ENCODE measurements at places on chromosomes 2 and 18.
A peak's percentile ranks its signal among the peaks of the same experiment; 100 is the strongest.

- no peak for DNase-seq
Measured at GRCh38 chr2:106843001-106843909, 42.7 kb downstream of the ST6GAL2 start.

DNA sequence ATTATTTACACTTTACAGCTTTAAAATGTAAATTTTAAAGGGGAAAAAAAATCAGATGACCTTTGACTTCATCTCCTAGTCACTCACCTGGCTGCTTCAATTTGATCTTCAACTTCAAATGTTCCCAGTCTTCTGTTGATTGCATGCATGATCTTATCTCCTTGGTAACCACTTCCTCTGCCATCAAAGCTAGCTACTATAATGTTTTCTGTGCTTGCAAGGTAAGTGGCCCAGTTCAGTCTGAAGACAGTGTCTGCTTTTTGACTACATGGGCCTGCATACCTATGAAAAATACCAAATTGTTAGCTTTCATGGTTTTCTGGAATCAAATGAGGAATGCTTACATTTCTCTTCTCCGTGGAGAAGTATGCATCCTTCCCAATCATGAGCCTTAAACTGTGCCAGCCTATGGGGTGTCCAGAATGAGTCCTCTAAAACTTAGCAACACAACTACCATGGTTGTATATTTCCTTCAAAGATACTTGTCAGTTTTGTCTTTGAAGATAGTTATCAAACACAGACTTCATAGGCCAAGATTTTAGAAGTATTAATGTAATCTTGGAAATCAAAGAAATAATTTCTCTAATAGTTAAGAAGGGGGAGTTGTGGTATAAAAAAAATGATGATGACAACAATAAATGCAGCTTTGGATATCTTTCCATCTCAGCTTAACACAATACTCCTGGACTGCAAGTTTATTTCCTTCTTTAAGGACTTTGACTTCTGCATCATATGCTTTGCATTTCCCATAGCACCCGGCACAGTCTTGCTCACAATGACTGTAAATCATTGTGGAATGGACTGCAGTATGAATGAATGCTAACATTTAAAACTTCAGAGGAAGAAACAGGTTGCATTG lies 62.1 kb downstream of the DPP4 start:
- DNase-seq, result peak; percentile 18

- no peak for DNase-seq
Measured at GRCh38 chr2:240510513-240511210, 47.1 kb downstream of the ANKMY1 start.

- DNase-seq, result no peak
Measured at GRCh38 chr2:195003881-195004471, 653.0 kb upstream of the SLC39A10 start.

DNA sequence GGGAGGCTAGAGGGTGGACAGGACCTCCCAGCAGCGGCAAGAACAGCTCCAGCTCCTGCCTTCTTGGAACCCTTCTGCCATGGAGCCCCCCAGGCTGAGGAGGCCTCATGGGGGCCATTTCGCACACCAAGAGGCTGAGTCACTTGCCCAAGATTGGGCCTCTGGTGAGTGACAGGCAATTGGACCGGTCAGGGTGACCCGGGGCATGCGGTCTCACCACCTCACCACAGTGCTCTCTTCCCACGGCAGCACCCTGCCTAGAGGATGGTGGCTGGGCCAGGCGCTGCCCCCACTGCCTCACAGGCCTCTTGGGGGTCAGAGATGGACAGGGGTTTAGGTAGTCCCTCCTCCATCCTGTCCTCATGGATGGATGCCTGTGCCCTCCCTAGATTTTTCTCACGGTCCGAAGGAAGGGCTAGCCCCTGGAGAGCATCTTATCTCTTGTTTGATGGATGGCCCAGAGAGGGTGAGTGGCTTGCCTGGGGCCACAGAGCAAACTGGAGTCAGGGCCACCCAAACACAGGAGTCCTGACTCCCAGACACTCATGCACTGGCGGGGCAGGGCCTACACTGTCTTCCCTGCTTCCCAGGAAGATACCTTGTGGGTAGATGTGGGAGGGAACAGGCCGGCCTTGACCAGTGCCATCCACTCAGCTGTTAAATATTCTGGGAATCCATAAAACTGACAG lies 119.2 kb downstream of the INHBB start:
- no peak for DNase-seq

GRCh38 chr18:46242183-46242582 lies 138.0 kb downstream of the HAUS1 start:
- DNase-seq, result no peak

DNA sequence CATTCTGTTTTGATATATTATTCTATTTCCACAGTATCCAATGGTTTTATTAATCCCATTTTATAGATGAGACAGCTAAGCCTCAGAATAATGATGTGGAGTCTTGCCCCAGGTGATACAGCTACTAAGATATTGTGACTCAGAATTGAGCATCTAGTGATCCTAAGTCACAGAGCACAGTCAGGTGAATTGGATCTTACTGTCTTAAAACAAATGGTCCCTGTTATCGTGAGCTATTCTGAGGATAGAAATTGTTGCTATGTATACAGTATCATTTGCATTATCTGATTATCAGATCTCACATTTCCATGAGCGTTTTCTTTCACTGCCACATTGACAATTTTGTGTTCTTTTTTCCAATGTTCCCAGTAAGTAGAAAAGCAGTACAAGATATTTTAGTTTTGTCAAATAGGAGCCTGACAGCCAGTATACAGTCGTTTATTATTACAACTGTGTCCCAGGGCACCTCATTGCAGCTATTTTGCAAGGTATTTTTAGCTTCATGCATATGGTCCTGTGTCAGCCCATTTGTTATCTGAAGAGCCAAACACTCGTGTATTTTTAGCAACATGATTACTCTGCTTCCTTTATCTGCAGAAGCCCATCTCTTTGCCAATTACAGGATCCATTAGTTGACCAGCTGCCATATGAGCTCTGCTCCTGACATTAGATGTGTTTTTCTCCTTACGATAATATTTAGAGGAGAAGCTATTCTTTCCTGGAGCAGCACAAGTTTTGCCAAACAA lies 25.1 kb upstream of the SGPP2 start:
- DNase-seq, result no peak

DNA sequence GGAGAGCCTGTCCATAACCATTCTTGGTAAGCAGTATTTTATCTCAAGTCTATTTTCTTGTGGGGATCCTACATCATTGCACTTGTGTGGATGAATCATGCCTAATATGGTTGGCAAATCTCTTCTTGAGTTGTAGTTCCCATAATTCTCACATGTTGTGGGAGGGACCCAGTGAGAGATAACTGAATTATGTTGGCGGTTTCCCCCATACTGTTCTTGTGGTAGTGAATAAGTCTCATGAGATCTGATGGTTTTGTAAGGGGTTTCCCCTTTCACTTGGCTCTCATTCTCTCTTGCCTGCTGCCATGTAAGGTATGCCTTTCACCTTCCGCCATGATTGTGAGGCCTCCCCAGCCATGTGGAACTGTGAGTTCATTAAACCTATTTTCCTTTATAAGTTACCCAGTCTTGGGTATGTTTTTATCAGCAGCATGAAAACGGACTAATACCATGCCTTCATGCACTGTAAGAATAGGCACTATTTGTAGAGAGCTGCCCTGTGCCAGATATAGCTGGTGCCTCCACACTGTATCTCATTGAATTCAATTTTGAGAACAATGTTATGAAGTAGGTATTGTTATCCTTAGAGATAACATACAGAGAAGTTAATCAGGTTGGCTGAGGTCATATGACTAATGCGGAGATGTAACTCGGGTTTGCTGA lies 148.3 kb downstream of the PLCL1 start:
- no peak for DNase-seq

GRCh38 chr2:240851078-240851991 lies 17.3 kb upstream of the AGXT start:
- DNase-seq, result peak; percentile 75

Measured in activated CD4-positive, alpha-beta T cell treated with anti-CD3 and anti-CD28 coated beads for 4 hours (primary cell).